ENCODE measurements at places on chromosomes 16 and 17.

DNA sequence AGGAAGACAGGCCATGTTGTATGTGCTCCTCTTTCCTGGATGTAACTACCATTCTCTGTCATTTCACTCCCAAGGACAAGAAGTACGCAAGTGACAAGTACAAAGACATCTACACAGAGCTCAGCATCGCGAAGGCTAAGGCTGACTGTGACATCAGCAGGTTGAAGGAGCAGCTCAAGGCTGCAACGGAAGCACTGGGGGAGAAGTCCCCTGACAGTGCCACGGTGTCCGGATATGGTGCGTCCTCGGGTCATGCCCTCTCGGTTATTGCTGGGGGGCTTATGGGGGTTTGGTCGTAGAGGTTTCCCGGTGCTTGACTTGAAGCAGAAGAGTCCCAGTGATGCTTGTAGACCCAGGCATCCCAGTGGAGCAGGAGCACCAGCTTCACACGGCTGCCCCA lies 29.0 kb downstream of the PLD6 start:
- no peak for DNase-seq

- no peak for DNase-seq
These were observed 19.4 kb downstream of the TRPV1 start for GRCh38 chr17:3589784-3590183.

- DNase-seq = peak; percentile 42
These were observed 20.4 kb upstream of the PHB1 start for GRCh38 chr17:49434821-49435670.

- no peak for DNase-seq
These were observed 60.8 kb downstream of the PARN start for GRCh38 chr16:14569213-14569612.

GRCh38 chr17:52181782-52182181 lies 23.3 kb upstream of the CA10 start:
- no peak for DNase-seq

GRCh38 chr17:44137891-44138709 lies 3.6 kb upstream of the HROB start:
- DNase-seq = peak; percentile 27

- DNase-seq = peak; percentile 33
These were observed 24.7 kb downstream of the IL21R start for GRCh38 chr16:27426423-27427408.

GRCh38 chr16:58399718-58400633 lies 7.7 kb downstream of the GINS3 start:
- no peak for DNase-seq

- DNase-seq = no peak
These were observed 47.2 kb upstream of the ZNF629 start for GRCh38 chr16:30834130-30834740.
